ENCODE measurements at places on chromosomes 3 and 15.

GRCh38 chr3:127775398-127776109, 46.8 kb downstream of the MGLL start:
- DNase-seq: peak; percentile 81

DNA sequence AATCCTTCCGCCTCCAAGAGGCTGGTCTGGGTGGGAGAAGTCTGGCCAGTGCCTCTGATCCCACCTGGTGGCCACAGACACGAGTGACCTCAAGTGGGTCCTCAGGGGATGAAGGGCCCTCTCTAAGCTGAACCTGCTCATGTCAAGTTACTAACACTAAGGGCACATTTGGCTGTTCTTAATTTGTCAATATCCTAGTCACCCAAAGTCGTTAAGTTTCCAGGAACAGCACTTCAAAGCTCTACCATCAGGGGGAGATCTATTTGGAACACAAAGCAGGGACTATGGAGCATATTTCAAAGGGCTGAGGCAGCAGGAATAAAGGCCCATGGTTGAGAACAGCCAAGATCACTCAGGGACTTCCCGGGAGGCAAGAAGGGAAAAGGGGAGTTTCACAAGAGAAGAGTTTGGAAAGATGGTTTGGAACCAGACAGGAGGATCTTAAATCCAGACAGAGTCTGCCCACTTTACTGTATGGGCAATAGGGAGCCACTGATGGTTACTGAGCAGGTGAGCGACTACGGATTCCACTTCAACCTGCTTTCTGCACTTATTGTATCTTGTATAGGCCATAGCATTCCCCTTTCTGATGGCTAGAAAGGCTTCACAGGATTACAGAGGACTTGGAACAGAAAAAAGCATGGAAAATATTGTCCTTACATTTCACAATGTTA, 13.7 kb downstream of the OXTR start:
- no peak for DNase-seq

DNA sequence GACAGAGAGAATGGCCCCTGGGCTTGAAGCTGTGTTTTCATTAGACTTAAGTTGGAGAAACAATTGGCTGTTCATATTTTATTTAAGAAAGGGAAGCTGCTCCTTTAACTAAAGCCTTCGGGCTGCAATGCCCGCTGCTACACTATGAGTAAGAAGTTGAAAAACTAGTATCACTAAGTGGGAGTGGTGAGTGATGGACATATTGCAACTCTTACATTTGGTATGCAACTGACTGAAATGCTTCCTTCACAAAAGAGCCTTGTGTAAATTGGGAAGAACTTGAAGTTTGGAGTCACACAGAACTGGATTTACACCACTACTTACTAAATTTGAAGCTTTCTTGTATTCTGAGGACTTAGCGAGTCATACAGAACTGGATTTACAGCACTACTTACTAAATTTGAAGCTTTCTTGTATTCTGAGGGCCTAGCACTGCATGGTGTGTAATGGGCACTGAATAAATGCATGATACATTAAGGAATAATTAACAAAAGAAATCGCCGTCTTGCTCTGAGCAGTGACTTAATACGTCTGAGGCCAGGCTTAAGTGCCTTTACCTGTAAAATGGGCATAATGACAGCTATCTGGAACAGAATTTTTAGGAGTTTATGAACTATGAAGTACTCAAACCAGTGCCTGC, 149.5 kb downstream of the RYR3 start:
- no peak for DNase-seq

- DNase-seq: no peak
Measured at GRCh38 chr3:141921316-141921715, 44.9 kb downstream of the ATP1B3 start.

GRCh38 chr15:77944002-77944867, 133.3 kb downstream of the TBC1D2B start:
- DNase-seq: peak; percentile 81

GRCh38 chr3:52121813-52122212, 32.4 kb downstream of the POC1A start:
- peak; percentile 81 for DNase-seq

DNA sequence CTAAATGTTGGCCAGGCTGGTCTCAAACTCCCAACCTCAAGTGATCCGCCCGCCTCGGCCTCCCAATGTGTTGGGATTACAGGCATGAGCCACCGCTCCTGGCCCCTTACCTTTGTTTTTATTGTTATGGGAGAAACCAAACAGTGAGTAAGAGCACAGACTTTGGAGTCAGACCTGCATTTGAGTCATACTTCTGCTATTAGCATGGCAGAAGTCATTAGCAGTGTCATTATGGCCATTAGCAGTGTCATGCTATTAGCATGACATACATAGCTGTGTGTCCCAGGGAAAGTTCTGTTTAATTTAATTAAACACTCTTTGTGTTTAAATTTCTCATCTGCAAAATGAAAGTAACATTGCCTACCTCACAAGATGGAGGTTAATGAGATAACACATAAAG, 54.8 kb downstream of the SQOR start:
- no peak for DNase-seq

DNA sequence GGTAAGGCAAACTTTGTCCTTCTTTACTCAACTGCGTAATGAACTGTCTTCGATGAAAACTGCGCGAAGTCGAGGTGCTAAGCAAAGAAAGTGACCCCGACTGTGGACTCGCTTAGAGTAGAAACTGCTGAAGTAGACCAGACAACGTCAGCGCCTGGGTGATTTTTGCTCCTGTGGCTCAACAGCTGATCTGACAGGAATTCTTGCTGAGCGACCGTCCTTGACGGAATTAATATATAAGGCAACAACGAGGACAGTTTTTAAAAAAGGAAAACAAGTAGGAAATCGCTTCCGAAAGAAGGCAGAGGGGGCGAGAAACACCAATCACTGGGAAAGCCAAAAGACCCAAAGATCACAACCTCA, 541 bp downstream of the RPS27L start:
- DNase-seq: peak; percentile 57

DNA sequence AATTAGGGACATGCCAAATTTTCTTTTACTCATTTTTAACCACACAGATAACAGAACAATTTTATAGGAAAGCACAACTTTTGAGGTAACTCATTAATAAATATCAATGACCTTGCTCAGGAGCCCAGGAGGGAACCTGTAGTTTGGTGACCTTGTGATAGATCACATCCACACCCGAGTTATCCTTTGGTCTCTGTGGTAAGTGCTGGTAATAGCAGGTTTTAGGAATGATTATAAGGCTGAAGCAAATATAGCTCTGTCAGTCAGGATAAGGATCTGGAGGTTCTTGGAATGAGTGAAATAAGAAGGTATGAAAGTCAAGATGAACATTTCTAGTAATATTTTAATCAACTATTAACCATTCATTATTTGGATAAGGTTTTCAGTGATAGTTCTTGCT, 46.5 kb downstream of the EPHA6 start:
- DNase-seq: no peak

DNA sequence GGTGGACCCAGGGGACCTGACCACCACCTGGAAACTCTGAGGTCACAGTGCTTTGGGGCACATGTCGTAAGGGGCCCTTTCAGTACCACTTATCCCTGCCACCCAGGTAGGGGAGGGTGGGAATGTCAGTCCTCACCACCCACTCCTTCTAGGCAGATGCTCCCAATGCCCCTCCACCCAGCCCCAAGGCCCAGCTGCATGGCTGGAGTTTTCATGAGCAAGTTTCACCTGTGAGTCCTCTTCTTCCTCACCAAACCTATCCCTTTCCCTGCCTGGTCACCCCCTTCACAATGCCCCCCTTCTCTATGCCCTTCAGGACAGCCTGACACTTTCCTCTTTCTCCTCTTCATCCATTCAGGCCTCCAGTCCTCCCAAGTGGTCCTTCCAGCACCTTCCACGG, 9.8 kb downstream of the FAM174B start:
- DNase-seq: no peak

DNA sequence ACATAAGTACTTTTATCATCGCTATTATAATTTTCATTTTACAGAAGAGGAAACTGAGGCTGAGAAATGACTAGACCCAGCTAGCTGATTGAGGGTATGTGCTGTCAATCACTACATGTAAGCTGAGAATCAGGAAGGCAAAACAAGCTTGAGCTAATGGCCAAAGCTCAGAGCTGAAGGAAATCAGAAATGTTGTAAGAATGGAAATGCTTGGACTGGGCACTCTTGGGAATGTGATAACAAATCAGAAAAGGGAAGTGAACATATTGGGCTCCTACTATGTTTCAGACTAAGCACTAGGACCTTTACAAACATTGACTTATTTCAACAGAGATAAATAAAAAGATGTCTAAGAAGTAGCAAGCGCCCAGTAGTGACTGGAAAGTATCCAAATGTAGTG, 33.8 kb upstream of the BOC start:
- DNase-seq: peak; percentile 39

DNA sequence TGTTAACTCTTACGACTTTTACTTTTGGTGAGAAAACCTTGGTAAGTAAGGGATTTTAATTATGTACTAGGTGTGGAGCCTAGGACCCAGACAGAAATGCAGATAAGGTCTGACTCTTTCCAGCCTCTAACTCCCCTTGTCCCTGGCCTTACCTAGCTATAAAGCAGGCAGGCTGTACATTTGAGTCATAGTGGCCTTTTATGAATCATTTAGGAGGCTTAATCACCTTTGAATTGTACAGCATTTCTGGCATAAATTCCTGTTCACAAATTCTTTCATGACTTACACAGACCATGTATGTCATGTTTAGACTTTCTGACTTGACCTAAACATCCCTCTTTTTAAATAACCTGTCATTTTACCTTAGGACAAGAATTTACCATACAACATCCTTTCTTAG, 47.4 kb downstream of the CHCHD4 start:
- no peak for DNase-seq

DNA sequence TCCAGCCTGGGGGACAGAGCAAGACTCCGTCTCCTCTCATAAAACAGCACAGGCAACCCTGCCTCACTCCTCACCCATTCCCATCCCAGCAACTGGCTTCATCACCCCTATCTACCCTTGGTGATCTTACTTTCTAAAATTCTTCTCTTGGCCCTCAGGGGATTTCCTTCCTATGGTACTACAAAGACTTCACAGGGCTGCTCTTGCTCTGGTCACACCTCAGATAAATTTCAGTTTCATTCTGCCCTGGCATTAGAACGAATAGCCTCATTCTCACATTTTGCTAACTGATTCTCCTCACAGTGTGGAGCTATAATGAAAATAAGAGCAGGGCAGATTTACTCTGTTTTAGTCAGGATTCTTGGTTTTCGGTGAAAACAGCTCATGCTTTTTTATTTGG, 22.1 kb upstream of the CRBN start:
- no peak for DNase-seq

GRCh38 chr15:41997845-41998244, 23.0 kb downstream of the PLA2G4E start:
- no peak for DNase-seq

- DNase-seq: no peak
Measured at GRCh38 chr3:115667738-115668065, 44.4 kb downstream of the GAP43 start.

- no peak for DNase-seq
Measured at GRCh38 chr15:92402751-92403150, 9.1 kb downstream of the ST8SIA2 start.

GRCh38 chr3:58693940-58694850, 27.6 kb upstream of the FAM3D start:
- peak; percentile 54 for DNase-seq

DNA sequence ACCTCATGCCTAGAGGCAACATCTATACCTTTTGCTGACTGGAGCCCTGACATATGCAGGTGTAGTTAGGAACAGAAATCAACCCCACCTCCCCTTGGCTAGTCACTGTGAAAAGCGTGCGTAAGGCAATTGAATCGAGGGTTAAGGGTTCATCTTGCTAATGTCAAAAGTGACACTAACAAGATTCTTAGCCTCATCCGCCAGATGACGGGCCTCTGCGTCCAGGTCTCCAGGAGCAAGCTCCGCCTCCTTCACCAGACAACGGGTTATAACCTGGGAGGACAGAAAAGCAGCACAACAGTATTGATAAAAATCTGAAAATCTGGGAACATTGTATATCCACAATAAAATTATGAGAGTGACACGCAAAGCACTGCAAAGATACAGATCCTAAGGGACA, 4.7 kb downstream of the SELENOS start:
- no peak for DNase-seq

DNA sequence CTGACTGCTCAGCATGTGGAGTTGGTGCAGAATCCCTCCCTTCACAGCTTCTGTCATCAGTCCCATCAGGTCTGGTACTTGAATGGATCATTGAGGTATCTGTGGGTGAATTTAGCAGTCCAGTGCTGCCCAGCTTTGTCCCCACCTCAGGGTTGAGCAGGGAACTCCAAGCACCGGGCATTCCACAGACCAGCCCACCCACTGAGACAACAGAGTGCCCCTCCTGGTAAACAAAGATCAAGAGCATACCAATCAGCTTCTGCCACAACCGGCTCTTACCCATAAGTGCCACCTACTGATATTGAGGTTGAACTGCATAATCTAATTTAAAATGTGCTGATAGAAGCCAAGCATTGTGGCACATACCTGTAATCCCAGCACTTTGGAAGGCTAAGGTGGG, 57.1 kb upstream of the FXR1 start:
- no peak for DNase-seq

GRCh38 chr3:138769616-138770015, 65.1 kb downstream of the PIK3CB start:
- no peak for DNase-seq

DNA sequence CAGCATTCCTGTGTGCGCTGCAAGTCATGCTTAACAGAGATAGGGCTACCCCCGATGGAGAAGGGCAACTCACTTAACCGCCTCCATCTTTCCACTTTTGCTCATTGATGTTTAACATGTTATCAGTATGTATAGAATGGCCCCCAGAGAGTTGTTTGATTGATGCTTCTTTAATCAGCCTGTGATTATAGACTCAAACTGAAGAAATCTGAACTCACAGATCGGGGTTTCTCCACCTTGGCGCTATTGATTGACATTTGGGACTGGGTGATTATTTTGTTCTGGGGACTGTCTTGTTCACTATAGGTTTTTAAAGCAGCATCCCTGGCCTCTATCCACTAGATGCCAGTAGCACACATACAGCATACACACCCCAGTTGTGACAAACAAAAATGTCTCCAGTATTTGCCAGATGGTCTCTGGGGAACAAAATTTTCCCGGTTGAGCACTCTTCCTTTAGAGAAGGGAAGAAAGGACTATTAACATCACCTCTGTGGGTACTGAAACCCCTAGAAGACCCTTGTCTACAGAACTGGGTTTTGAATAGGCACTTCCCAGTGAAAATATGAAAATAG, 54.4 kb downstream of the LARS2 start:
- DNase-seq: no peak

GRCh38 chr15:80846031-80846815, 67.1 kb downstream of the CEMIP start:
- no peak for DNase-seq

DNA sequence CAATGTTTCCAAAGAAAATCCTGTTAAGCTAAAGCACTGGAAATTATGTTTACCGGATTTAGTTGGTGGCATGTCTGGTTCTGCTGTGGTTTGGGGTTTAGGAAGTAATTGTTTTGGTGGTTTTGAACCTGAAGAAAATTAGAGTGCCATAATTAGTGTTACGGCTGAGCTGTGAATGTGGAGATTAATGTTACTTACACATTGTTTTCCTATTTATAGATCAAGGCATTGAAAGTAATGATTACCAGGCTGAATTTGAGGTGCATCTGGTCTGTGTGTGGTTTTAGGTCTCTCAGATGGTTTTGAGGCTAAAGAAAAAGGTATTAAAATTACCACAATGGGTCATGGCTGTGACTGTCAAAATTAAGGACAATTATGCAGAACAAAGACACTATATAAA, 128.9 kb downstream of the TFG start:
- DNase-seq: no peak

GRCh38 chr3:180538493-180538892, 63.5 kb upstream of the TTC14 start:
- no peak for DNase-seq

GRCh38 chr3:191253089-191253799, 54.2 kb downstream of the OSTN start:
- no peak for DNase-seq

- no peak for DNase-seq
Measured at GRCh38 chr15:42911058-42911592, 9.5 kb downstream of the TTBK2 start.

Measured in inflammatory macrophage treated with lipopolysaccharide for 1 hour (primary cell).